Mammary epithelial cell (primary cell): ENCODE measurements at places on chromosomes 6 and 20. TPM values are rescaled to one million over a fixed set of nuclear protein-coding genes. Genes with fewer than 3 reads are reported as not detected.
A peak's percentile ranks its signal among the peaks of the same experiment; 100 is the strongest.

DNA sequence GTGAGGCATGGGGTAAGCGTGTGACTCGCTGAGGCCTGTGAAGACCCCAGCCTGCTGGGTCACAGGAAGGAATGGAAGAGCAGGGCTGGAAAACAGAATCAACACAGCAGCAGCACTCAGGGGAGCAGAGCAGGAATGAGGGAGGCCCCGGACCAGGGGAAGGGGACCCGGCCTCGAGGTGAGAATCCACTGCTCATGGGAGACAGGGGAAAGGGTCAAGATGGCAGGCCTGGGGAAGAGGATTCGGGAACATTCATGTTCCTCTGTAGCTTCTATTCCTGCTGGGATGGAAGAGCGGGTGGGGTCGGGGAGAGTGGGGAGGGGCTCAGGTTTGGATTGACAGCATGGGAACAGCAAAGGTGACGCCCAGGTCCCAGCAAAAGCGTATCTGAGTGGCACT, 59.4 kb downstream of the NPEPL1 start:
- no peak for DNase-seq

DNA sequence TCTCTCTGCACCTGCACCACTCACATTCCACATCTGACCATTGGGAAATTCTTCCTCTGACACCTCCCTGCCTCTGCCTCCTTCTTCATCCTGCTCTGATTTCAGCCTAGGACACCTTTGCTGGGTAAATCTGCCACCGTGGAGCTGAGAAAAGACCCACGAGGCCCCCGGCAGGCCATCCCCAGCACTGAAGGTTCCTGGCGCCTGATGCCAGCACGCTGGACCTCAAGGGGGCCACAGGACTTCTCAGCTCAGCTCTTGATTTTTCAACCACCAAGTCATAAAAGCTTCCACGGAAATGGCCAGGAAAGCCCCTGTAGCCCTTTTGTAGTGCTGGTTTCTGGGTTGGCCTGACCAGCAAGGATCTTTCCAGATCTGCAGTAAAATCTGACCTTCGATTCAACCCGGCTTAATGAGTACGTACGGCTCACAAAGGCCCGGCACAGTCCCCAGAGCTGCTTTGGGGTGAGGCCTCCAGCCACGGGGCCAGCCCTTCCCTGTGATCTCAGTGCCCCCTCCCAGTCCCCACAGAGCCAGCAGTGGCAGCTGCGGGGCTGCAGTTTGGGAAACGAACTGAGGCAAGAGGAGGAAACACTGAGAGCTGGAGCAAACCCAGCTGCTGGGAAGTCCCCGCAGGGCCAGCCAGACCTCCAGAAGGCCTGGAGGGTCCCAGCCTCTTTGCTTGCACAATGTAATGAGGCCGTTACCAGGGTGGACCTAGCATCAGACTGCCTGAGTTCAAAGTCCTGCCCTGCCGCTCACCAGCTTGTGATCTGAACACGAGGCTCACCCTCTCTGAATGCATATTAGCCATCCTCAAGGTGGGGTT, 157.5 kb downstream of the BMP7 start:
- no peak for DNase-seq

HLA-DRB5 gene
- not detected in 2 replicates for total RNA-seq

DNA sequence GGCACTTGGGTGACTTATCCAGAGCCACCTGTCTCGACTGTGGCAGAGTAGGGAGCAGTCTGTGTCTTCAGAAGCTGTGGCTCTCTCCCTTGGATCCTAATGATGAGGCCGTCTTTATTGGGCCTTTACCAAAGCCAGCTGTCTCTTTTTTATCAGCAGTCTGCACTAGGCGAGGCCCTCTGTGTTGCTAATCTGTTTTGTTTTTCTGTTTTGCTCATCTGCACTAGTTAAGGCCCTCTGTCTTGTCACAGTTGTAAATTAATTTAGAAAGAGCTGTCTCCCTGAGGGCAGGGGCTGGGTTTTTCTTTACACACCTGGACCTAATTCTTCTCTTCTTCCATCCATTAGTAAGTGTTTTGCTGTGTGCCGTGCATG, 45.0 kb downstream of the CDS2 start:
- DNase-seq = no peak

UBE2C gene
- 1.0 TPM for total RNA-seq

- DNase-seq = no peak
Observed at GRCh38 chr20:1912646-1913045, 17.4 kb downstream of the SIRPA start.

DNA sequence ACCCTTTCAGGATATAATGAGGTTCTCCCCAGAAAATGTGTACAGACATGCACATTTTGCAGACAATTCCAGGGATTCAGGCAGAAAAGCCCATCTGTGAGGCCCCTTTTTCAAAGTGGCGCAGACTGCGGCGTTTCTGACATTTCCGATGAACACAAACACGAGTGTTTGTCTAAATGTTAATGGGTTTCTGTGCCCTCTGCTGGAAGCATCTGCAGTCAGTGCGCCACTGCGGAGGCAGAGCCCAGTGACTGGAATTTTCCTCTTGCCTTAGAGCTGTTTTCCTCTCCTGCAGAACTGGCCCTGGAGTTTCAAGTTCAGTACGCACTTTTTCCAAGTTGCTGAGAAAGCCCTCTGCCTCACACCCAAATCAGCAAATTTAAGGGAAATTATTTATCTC, 15.3 kb downstream of the ANKRD60 start:
- DNase-seq = no peak

GRCh38 chr20:10125757-10126156, 91.0 kb downstream of the ANKEF1 start:
- no peak for DNase-seq

- DNase-seq = no peak
Observed at GRCh38 chr6:169034516-169035167, 219.0 kb downstream of the THBS2 start.

TGM3 gene
- total RNA-seq = not detected

- DNase-seq = no peak
Observed at GRCh38 chr20:58605292-58606065, 45.6 kb upstream of the STX16 start.

GRCh38 chr6:157403686-157404051, 22.7 kb downstream of the ZDHHC14 start:
- no peak for DNase-seq

DNA sequence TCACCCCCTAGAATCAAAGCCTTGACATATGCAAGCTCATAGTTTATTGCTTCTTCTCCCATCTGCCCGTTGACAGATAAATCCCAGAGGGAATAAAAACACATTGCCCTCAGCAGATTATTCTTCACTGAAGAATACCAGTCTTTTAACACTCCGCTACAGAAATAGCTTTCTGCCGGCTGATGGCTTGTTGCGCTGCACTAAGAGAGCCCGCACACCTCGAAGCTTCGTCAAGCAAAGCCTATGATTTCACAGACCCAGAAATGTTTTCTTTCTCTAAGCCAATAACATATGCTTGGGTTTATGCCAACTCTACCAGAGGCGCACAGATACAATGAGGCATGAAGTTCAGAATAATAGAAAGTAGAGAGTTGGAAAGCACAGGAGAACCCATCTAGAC, 208.9 kb upstream of the FOXQ1 start:
- DNase-seq = no peak

DNA sequence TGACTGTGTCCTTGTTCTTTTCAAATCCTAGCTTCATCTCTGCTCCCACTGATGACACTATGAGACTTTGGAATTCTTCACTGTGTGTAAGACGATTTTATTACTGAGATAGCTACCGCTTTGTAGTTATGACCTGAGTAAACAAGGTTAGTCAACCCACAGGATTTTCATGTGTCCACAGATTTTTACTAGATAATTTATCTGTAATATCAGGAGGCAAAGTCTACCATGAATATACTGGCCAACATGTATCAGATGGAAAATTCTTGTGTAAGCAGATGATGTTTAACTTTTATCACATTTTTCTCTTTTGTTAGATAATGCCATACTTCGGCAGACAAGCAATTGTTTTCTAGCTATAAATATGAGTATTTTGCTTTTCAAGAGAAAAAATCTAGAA, 119.8 kb downstream of the SGK1 start:
- peak; percentile 11 for DNase-seq

- peak; percentile 93 for DNase-seq
Observed at GRCh38 chr6:35302604-35303241, 5.1 kb downstream of the DEF6 start.

UNC5CL gene
- 0.50 TPM for total RNA-seq

DNA sequence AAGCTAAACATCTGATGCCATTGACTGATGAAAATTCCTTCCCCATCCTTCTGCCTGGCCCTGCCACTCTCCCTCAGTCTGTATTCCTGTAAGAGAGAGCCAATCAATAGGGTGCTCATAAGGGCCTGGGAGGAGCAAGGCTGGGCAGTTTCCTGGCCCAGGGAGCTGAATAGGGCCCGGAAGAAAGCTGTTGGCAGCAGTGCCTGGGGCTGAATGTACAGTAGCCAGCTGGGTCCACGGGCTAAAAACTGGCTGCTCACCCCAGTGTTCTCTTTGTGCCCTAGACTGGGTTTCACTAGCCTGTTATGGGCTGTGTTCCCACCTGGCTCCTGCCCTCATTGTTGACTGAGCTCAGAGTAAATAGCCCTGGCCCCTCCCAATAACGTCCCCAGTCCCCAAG, 1.7 kb upstream of the WFDC2 start:
- DNase-seq = no peak

RBM24 gene
- total RNA-seq = 0.40 and 0.49 TPM in 2 replicates

DNA sequence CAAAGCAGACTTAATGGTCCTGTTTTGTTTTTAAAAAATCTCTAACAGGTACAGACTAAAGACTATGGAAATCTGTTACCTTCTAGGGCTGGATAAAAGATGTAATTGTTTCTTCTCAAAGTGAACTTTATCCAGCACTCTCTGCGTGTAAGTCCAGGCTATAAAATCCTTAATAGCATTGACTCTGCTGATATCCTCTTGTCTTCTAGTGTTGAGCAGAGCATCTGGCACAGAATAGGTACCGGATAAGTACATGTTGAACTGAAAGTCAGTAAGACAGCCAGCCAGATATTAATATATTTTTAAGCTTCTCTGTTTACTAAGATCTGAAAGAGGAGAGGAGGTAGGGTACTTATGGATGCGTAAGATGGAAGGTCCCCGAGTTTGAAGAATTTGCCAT, 262.3 kb downstream of the TBC1D7 start:
- DNase-seq = no peak

DNA sequence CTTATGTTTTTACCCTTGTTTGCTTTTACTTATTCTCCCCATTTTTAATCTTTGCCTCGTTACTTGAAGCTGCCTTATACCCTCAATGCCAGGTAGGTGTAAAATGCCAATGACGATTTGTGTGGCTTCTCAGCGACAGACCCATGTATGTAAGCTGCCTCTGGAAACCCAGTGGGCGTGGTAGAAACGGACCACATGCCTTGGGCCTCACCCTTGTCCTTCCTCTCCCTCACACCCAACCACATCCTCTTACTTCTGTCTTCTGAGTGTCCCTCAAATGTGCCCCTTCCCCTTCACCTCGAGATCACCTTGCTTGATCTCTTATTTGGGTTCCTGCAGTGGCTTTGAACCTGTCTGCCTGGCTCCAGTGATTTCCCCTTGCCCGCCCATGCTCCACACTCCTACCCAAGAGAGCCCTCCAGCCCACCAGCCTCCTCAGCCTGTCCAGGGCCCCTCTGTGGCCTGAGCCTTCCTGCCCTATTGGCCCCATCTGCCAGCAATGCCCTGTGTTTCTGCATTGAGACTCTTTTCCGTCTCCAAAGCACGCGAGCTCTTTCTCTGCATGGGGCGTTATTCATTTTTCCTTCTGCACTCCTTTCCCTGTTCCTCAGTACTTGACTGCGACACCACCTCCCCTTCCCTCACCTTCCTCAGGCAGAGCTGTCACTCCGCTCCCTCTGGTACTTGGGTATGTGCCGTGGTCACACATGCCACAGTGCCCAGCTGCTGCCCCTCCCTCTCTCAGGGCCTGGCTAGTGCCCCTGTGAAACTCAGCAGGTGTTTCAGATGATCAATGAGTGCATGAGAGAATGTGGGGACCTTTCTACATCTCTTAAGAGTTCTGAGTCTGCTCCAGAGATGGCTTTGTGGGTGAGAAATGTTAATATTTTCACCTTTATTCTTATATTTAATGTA, 115.4 kb downstream of the SLX4IP start:
- DNase-seq = no peak
